Fibroblast of skin of abdomen (primary cell): ENCODE measurements at places on chromosomes 2 and 18.

- DNase-seq, result no peak
Observed at GRCh38 chr2:196985511-196986183, 59.1 kb upstream of the PGAP1 start.

- no peak for DNase-seq
Observed at GRCh38 chr2:241136191-241136590, 13.1 kb downstream of the PASK start.

DNA sequence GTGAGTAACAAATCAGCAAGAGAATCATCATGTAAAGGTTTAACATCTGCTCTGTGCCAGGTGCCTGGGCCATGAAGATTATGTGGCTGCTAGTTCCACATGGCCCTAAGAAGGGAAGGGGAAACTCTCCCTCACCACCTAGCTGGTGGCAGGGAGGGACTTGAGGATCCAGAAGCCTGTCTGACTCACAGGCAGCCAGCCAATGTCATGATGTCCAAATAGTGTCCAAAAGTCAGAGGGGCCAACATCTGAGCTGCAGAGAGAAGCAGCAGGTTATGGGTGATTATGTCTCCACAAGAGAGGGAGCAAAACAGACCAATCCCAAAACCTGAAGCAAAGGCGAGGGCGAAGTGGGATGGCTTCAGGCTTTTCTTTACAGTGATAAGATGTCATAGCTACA lies 61.9 kb upstream of the SPP2 start:
- DNase-seq, result no peak

GRCh38 chr18:11997466-11997865 lies 16.2 kb downstream of the IMPA2 start:
- DNase-seq, result no peak

DNA sequence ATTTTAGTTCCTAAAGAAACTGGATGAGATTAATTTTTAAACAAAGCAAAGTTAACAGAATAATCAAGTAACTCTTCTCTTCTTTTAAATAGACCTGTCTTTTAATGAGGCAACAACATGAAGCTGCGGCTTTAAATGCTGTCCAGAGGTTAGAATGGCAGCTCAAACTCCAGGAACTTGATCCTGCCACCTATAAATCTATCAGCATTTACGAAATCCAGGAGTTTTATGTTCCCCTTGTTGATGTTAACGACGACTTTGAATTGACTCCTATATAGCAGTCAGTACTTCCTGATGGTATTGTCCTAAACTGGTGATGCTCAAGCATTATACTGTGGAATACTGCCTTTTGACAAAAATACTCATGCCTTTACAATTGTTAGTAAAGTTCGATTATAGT lies 53.7 kb upstream of the TWSG1 start:
- DNase-seq, result no peak

DNA sequence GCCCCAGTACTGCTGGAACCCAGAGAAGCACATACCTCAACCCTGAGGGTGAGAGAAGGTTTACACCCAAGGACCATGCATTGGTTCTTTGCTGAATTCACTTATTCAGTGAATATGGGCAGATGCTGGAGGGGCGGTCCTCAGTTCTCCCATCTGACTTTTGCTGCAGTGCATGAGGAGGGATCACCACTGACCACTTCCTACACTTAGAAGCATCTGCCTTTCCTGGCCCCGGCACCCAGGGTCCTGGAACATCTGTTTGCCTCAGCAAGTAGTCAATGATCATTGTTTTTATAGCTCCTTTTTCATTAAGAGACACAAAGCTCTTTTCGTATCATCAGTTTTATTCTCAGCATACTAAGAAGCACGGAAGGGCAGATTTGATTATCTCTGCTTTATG lies 211.4 kb downstream of the SH3RF3 start:
- no peak for DNase-seq

- DNase-seq, result peak; percentile 14
Observed at GRCh38 chr18:23689031-23689615, at the start of gene LAMA3. Gene LAMA3, plus strand, starts transcription at chr18:23689453. Its CDS starts 231 bp downstream, at chr18:23689684.

DNA sequence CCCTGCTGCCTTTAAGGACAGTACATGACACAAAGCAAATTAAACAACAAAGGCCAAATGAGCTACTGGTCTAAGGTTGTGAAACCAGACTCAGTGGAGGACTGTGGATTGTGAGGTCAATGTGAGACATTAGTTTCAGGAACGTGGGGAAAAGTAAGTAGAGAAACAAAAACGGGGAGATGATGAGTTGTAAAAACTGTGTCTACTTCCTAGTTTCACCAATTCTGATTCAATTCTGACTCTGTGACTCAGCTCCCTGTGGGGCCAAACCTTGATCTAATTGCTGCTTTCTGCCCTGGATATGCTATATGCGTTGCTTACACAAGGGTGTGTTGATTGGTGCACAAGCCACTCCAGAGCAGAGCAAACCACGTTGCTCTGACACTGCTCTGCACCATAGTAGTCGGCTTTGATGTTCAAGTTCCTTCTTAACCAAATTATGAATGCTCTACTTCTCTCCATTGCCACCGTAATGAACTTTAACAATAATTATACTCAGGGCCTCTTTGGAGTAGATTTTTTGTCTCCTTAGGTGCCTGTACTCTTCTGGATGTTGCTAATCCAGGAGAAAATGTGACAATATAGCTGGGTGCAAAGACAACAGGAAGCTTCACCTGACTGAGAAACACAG lies 1640.1 kb upstream of the CELF4 start:
- no peak for DNase-seq

GRCh38 chr2:237639836-237640220 lies 12.4 kb downstream of the LRRFIP1 start:
- no peak for DNase-seq

DNA sequence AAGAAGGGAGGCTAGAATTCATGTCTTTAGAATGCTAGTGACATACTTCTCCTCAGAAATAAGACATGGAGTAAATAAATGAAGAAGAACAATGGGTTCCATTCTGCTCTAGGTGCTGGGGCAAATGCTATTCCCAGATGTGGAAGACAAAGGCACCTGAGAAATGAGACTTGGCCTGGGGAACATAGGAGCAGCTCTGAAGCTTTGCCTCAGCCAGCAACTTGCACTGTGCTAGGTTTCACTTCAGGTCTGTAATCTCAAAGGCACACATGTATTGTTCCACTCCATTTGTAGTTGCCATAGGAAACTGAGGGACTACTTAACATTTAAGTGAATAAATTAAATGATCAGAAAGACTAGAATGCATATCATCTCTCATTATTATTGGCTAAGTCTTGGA lies 538.9 kb upstream of the REG3G start:
- DNase-seq, result no peak

DNA sequence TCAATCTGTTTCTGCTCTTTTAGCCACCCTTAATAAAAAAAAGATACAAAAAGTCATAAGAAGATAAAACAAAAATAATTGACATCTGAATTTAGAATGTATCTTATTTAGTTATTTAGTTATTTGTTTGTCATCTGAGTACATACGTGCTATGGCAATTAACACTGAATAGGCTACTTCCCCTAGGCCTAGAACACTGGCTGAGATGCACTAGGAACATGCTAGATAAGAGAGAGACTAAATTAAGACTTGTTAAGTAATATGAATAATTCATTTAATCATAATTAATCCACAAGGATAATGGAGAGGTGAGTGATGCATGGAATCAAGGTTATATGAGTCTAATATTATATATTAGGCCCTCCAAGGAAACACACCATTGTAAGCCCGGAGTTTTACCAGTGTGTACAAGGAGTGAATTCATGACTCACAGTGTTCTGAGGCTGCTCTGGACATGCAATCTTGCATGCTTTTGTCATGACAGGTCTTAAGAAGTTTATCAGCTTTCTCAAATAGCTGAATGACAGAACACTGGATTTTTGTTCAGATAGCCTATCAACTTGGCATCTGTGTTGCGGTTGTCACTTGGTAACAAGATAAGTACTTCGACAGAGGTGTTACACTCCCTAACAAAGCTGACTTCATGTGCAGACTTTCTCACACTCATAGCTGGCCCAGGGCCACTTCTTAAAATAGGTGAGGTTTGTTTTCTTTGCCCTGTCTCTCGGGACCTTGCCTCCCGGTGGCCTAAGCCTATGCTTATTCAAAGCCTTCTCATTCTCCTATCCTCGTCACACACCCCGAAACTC lies 5.0 kb upstream of the SERPINB2 start:
- peak; percentile 92 for DNase-seq

DNA sequence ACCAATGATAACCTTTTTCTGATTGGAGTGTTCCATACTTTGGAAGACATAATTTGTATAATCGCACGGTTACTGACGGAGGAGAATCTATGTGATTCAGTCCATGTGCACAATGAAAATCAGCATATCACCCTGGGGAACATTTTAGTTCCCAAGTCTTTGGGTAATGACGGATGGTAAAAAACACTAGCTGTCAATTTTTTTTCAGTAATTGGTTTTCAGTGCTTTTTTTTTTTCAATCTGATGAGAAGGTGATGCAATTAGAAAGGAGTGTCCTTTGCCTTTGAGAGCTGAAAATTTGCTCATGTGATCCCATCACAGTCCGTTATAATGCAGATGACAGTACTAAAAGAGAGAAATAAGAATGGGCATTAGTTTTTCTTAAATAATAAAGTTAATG lies 51.9 kb upstream of the THOC1 start:
- no peak for DNase-seq

- no peak for DNase-seq
Observed at GRCh38 chr2:184006998-184007397, 591.3 kb upstream of the ZNF804A start.
